ENCODE measurements at places on chromosomes 1 and 21.

DNA sequence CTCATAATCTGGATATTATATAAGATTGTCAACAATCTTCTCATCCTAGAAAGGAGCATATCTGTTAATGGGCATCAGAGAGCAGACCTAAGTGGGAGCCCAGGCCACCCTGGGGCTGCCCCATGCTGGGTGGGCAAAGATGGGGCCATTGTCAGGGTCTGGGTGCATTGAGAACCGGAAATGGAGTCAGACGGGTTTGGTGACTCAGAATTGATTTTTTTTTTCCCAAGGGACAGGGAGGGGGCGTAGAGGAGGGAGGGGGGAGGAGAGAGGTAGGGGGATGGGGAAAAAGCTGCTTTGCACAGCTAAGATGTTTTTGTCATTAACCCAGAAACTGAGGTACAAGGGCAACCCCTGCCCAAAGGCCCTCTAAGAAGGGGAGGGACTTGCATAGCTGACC, 1.3 kb downstream of the ATXN7L2 start:
- DNase-seq = no peak

DNA sequence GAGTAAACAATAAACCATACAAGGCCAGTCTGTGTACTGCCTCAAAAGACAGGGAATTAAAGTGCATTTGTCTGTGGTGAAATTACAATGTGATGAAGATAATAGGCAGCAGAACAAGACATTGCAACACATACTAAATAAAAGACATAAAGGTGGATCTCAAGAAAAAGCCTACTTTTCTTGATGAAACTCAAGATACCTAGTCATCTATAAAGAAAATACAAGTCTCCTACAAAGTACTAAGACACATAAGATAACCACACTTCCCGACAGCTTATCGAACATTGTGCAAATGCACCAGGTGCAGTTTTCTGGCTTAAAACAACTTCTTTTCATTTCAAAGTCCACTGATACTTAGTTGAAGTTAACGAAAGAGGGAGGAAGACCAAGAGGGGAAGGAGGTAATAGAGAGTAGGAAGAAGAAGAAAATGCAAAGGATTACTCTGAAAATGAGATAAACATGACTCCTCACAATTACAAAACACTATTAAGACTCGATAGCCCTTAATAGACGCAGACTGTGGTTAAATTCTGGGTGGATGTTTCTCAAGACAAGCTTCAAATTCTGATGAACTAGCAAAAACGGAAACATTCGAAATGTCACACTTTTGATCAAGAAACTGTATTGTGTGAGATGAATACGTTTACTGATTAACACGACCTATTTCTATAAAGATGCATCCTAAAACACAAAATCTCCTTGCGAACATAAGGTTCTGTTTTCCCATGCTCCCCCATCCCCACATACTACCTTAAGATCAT, 2.0 kb downstream of the HNRNPR start:
- DNase-seq = no peak

GRCh38 chr1:7770997-7771822, at the start of gene VAMP3:
Gene VAMP3 (plus strand): TSS chr1:7771296. CDS start chr1:7771384, 88 bp downstream.
- DNase-seq = peak; percentile 82

- no peak for DNase-seq
These were observed 190.4 kb downstream of the MIS18A start for GRCh38 chr21:32088471-32088870.

DNA sequence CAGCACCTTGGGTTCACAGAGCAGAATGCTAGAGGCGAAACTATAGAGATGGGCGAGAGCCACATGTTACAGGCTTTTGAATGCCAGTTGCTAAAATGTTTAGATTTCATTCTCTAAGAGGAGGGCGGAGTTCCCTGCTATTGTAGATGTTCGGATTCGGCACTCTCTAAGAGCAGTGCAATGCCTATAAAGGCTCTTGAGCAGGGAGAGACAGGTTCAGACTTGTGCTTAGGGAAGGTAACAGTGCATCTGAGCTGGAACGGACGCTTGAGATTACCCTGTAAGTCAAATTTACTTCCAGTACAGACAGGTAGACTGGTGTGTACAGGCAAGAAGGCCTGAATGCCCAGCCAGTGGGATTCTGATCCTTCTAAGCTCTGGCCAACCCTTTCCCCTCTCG, 15.3 kb downstream of the LURAP1 start:
- no peak for DNase-seq

DNA sequence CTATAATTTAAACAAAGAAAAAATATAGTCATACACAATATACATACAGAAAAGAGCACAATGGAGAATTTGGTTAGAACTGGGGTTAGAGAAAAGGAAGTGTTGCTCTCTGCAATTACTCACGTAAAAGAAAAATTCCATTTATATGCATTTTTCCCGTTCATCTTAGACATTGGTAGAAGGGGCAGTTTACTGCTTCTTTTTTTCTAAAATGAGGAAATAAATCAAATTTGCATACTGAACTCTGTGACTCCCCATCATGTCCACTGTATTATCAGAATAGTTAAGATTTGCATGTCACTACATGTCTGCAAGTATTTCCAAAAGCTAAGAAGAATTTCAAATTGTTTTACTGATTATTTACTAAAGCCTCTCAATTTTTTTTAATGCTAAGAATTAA, 44.1 kb upstream of the C1orf105 start:
- no peak for DNase-seq

DNA sequence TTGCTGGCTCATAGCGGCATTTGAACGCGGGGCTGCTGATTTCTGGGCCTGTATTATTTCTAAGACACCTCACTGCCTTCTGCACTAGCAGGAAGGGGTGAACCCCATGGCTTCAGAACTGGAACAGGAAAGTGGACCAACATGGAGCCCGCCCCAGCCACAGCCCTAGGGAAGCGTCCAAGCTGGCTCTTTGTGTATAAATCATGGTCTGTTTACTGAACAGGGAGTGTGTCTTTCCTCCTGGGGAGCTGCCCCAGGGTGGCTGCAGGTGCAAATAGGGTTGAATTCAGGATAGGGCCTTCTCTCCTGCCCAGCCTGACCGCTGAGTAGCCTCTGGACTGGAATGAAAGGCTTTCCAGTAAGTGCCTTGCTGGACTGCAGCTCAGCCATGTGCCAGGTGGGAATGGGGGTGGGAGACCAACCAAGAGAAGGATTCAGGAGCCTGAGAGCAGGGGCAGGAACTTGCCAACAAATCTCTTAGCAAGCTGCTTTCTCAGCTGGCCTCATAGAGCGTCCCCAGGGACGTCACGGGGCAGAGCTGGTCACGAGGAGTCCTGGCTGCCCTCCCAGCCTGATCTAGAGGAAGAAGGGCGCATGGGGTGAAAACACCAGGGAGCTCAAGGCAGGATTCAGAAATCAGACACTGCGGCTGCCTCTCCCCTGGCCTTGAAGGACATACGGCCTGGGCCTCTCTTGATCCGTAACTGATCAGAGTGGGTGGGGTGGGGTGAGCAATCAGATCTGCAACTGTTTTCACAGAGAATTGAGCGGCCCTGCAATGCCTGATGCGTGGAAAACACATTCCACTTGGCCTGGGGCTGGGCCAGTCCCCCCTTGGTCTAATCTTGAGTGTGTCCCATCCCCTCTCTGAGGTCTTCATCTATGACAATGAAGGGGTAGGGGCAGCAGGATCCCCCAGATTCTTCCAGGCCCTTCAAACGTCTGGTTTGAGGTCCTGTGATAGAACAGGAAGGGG, 56.5 kb upstream of the SELENON start:
- no peak for DNase-seq

- no peak for DNase-seq
These were observed 99.0 kb upstream of the WLS start for GRCh38 chr1:68331117-68331865.

GRCh38 chr21:36470294-36470693, 9.6 kb downstream of the CLDN14 start:
- DNase-seq = no peak

DNA sequence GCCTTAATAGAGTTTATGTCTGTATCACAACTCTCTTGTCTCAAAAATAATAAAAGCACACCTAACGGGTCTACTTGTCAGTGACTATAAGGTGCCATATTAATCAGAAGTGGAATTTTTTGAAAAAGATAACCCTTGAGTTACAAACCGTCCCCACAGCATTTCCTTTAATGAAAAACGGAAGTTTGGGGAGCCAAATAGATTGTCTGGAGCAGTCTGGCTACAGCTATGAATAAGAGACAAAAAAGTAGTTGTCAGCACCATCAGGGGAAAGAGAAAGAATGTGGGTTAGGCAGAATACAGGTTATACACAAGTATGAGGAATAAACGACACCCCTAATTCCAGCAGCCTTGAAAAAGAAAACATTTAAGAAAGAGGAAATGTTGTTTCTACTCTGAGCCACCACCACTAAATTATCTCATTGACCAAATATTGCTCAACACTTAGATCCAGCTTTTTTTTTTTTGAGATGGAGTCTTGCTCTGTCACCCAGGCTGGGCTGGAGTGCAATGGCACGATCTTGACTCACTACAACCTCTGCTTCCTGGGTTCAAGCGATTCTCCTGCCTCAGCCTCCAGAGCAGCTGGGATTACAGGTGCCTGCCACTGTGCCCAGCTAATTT, 29.4 kb upstream of the USP24 start:
- DNase-seq = no peak

GRCh38 chr1:163523375-163524029, 201.7 kb downstream of the NUF2 start:
- DNase-seq = no peak

DNA sequence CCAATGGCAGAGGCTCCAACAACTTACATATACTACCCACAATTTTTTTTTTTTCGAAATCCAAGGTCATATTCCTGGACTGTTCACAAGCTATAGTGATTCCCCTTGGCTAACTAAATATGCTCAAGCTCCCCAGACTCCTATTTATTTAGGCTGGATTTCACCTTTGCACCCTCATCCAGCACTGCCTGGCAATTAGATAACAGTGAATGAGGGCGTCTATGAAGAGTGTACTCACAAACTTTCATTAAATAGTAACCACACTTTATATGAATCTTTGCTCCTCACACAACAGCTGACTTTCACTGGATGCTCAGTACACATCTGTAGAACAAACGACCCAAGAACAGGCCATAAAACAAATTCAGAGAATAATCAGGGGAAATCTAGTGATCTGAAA, 51.6 kb downstream of the DSCAM start:
- no peak for DNase-seq

DNA sequence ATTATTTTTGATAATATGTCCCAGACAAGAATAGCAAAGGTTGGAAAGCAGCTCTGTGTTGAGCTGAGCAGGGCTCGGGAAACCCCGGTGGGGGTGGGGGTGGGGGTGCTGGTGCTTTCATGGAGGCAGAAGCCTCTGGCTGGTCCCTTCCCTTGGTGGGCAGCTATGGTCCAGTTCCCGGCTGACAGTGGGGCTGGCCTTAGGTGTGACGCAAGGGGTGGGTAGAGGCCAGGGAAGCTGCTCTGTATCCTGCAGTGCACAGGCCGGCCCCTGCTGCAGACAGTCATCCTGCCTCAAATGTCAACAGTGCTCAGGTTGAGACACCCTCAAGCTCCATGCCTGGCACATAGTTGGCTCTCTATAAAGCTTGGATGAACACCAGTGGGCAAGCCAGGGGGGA, 8.9 kb downstream of the ACTL8 start:
- no peak for DNase-seq

GRCh38 chr21:38950435-38951094, 144.8 kb downstream of the ETS2 start:
- no peak for DNase-seq

DNA sequence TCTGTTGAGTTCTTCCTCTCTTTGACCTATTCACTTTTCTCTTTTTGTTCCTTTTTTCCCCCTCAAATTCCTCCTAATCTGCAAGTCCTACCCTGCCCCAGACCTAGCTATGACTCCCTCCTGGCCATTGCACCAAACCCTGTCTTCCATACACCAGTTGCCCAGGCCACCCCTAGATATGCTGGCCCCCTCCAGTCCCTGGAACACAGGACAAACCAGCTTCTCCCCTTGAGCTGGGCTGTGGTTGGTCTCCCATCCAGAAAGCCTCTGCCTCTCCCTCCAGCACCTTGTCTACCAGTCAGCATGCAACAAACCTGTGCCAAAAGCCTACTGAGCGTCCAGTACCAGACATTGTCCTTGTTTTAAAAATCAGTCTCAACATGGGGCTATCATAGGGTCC, 59.4 kb downstream of the ELK4 start:
- no peak for DNase-seq

DNA sequence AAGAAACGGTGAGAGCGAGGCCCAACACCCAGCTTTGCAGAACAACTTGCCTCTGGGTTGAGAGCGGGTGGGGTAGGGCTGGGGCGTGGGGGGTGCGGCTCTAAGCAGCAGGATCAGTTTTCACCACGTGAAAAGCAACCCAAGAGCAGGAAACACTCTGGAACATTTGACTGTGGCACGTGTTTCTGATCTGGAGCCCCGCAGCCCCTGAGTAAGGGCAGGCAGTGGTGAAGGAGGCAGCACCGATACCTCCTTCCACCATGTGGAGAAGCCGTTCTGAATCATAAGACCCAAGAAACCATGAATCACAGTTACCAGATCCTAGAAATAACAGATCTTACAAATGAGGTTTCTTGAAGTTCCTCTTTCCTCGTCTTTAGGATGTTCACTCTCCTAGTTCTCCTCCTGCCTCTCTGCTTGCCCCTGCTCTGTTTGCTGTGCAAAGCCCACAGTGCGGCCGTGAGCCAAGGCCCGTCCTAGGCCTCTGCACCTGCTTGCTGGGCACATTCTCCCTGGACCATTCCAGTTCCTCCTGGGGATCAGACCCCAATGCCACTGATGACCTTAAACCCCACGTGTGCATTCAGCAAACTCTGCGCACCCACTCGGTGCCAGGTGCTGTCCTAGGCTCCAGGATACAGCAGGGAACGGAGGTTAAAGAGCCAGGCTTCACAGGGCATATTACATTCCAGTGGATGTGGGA, 31.9 kb downstream of the SLC1A7 start:
- no peak for DNase-seq

DNA sequence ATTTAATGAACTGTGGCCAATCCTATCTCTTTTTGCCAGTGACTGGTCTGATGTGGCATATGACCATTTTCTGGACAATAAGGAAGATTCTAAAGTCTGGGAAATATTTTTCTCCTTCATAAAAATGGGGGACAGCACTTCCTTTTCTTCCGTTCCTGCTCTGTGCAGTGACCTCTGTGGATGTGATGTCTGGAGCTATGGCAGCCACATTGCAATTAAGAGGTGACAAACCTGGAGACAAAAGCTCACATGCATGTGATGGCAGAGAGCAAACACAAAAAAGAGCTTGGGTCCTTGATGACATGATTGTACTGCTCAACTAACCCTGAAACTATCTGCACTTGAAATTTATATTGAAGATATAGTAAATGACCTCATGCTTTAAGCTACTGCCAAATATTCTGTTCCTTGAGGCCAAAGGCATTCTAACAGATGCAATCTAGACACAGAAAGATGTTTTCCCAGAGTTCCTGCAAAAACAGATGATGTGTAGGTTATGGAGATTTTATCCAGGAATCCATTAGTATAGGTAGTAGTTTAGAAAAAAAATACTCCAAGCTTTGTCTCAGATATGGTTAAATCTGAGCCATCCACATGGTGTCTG, 2.2 kb upstream of the MAGI3 start:
- no peak for DNase-seq

DNA sequence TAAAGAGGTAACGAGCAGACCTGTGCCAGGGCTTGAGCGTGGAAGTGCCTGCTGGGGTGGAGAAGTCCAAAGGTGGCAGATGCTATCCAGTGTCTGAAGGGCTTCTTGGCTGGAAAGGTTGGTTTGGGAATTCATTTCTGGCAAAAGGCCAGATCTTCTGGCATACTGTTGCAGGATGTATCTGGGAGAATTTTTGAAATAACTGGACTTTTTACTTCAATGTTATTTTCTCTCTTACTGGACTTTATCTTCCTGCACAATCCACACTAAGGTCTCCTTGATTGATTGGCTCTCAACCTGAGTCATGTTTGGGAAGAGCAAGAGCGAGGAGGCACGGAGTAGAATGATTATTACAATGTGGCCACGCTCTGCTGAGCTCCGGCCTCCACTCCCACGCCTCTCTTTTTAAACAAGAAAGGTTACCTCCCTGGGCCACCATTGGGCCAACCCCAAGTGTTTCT, 278.4 kb downstream of the TM2D1 start:
- no peak for DNase-seq
